ENCODE measurements at places on chromosomes 16 and 17.

DNA sequence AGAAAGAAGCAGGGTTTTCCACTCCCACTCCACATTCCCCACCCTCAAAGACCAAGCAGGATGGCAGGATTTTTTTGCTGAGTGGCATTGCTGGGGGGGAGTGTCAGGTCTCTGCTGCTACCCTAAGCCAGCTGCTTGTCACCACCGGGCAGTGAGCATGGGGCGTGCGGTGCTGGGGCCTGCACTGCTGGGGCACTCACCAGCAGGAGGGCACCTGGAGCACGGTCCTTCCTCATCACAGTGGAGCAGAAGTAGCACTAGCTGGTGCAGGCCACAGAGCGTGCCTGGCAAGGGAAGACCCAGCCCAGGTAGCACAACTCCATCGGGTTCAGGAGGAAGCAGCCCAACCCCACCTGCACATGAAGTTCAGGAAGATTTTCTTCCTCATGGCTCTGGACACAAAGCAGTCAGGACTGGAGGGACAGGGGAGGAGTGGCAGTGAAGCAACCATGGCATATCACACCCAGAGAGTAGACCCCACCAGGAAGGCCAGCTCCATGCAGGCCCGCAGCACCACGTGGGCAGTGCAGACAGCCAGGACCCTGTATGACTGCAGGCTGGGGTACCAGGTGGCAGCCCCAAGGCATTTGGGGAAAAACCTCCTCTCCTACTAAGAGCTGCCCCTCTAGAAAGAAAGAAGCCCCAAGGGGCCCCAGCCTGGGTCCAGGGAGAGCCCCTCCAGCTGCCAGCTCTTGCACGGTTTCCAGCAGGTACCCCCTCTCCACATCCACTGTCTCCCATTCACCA, 16.7 kb upstream of the MYO18A start:
- DNase-seq = no peak

- DNase-seq = no peak
These were observed 19.3 kb downstream of the TMEM11 start for GRCh38 chr17:21194703-21195102.

DNA sequence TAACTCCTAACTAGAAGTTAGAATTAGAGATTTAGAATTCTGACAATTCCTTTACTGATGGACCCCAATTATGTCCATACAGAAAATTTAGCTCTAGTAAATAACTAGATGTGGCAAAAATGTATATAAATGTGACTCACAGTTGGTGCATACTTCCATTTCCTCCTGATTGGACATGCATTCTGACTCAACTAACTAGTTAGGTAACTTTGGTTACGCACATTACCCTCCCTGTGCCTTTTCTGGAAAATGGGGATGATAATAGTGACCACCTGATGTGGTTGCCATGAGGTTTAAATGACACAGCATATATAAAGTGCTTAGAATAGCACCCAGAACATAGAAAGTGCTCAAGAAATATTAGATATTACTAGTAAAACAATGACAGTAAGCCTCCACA, 550.0 kb upstream of the SALL1 start:
- no peak for DNase-seq

- no peak for DNase-seq
These were observed 11.8 kb upstream of the CDC42EP4 start for GRCh38 chr17:73323409-73324159.

DNA sequence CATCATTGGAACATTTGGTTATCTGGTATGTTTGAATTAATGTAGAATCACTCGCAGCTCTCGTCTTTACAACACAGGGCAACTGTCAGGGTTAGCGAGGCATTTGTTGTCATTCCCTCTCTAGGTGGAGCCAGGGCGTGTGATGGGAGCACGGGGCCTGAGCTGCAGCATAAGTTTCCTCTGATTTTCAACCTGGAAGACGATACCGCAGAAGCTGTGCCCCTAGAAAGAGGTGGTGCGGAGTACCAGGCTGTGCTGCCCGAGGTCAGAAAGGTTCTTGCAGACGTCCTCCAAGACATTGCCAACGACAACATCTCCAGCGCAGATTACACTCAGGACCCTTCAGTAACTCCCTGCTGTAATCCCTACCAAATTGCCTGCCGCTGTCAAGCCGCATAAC, 37.2 kb downstream of the WIPI1 start:
- DNase-seq = no peak

- no peak for DNase-seq
These were observed 205.0 kb upstream of the CACNG3 start for GRCh38 chr16:24051125-24051524.

- DNase-seq = no peak
These were observed 17.6 kb downstream of the CD300A start for GRCh38 chr17:74484066-74484465.

- DNase-seq = peak; percentile 80
These were observed 27.6 kb downstream of the STAT5B start for GRCh38 chr17:42248351-42249179.

DNA sequence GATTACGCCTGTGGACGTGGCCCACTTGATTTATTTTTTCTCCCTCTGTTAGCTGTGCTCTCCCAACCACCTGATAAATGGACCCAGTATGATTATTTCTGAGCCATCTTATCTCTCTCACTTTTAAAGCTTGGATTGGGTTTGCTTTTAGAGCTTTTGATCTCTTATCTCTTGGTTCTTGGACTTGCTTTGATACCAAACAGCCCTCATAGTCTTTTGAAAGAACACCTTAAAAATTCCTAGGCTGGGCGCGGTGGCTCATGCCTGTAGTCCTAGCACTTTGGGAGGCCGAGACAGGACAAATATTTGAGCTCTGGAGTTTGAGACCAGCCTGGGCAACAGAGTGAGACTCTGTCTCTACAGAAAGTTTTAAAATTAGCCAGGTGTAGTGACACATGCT, 25.8 kb downstream of the SMTNL2 start:
- DNase-seq = no peak

DNA sequence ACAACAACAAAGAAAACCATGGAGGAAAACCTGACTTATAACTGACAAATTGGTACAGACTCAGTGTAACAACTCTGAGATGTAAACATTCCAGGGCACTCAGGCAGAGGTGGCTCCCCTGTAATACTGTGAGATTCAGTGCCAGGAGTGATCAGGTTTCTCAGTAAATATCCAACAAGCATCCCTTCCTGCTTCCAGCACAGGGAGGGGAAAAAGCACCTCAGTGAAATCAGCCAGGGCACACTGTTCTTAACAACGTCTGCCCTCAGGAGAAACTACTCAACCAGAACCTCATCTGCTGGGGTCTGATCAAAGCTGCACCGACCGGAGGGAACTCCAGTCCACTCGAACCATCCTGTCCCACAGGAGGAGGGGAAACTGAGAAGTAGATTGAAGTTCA, 52.3 kb downstream of the AMFR start:
- no peak for DNase-seq

GRCh38 chr17:70037498-70037897, 37.5 kb upstream of the KCNJ16 start:
- DNase-seq = no peak

GRCh38 chr17:73360961-73361761, 49.4 kb upstream of the CDC42EP4 start:
- no peak for DNase-seq

DNA sequence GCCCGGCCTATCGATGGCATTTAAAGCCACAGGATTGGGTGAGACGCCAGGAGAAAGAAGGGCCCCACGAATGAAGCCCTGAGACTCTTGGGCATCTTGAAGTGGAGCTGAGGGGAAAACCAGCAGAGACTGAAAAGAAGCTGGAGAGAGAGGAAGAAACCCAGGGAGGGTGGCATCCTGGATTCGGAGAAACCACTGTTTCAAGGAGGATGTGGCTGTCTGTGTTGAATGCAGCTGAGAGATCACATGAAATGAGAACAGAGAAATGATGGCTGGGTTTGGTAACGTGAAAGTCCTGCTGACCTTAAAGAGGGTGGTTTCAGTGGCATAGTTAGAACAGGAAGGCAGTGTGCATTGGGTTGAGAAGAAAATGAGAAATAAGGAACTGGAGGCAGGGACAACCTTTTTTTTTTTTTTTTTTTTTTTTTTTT, 3.8 kb downstream of the TNFSF12 start:
- DNase-seq = no peak

- DNase-seq = no peak
These were observed 28.9 kb upstream of the MAP3K14 start for GRCh38 chr17:45345554-45346215.

DNA sequence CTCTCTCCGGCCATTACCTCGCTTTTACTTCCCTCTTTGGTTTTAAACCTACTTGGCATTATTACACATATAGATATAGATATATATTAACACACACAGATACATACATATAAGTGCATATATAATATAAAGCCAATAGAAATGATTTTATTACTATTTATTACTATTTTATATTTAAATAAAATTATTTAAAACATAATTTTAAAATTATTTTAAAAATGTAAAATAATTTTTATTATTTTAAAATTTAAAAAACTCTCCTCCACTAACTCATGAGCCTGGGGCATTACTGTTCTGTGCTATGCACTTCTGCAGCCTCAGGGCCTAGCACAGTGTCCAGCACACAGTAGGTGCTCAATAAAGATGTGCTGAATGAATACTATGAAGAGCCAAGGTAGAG, 200.9 kb downstream of the SLC39A11 start:
- DNase-seq = no peak

DNA sequence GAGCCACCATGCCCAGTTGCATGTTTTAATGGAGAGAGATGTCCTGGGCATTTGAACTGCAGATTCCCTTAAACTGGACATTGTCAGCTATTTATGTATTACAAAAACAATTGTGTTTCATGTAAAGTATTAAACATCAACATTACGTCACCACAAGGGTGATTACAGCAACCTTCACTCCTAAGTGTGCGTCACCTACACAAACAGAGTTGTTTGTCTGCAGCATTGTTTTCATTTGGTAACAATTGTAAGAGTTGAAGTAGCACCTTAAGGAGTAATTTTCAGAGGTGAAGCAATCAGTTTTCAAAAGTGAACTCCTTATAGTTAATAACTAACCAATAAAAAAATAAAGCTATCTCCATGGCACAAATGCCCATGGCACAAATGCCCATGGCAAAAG, 271.4 kb downstream of the IRX3 start:
- no peak for DNase-seq

DNA sequence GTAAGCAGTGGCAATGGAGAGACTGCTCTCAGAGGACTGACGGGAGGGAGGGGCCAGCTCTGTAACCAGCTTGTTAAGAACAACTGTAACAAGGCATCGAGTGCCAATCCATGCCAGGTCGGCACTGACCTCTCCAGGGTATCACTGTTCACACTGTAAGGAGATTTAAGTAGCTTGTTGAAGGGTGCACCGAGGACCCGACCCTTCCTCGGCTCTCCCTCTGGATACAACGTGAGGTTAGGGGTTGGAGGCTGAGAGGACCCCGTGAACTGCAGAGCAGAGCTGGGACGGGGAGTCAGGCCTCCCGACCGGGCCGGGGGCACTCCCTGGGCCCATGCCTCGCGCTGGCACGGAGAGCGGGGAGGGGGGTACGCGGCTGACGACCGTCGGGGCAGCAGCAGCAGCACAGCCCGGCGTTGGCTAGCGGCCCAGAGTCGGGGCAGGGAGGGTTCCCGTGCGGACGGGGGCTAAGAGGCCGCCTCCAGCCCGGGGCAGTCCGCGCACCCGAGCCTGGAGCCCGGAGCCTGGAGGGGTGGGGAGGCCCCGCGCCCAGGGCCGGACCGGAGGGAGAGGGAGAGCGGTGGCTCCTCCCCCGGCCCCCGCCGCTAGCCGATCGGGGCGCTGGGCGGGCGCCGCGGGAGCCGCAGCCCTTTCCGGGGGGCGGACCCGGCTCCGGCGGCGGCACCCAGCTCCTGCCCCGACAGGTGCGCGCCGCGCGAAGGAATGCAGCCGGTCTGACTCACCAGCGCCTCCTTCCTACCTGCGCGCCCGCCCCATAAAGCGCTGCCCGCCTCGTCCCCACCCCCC, at the start of gene ITGB4:
TSS of gene ITGB4 (plus strand) at position 804 of the 807 bp plus-strand sequence. CDS start 3,245 bp downstream, outside the sequence.
- DNase-seq = no peak

DNA sequence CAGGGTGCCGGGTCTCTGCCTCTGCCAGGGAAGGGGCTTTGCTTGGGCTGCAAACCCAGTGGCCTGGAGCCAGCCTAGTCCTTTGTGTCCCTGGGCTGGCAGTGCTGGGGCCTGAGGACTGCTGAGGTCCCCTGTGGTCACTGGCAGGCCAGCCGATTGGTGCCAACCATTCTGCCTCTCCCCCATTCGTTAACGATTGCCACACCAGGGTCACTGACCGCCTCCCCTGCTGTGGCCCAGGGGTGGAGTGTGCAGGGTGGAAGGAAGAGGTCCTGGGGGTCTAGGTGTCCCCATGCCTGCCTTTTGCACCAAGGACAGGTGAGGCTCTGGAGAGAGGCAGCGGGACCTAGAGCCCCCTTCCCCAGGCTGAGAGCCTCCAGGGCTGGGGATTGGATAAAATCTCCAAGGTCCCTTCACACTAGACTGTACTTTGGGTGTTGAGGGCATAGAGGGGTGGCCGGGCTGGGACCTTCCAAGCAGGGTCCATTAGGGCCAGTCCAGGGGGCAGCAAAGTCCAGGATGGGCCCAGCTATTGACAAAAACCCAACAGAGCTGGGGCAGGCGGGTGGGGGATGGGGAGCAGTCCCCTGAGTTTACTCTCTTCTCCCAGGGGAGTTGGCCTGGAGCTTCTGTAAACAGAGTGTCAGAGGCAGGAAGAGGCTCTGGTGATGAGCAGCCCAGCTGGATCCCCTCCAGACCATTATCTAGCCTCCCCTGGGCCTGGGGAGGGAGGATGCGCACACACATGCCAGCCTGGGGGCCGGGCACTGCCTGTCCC, 1.1 kb downstream of the VASN start:
- DNase-seq = no peak
